ENCODE measurements at places on chromosomes 3 and 15.

GRCh38 chr3:60268123-60268522 is 983.1 kb downstream of the FHIT start:
- no peaks in the 10 kb centered on the region for H3K36me3 ChIP-seq
- H3K27ac ChIP-seq: no peak overlapping the region
- no peak for DNase-seq
- H3K27me3 ChIP-seq: no peaks in the 10 kb centered on the region
- no peaks in the 10 kb centered on the region for H3K4me1 ChIP-seq

- no peak overlapping the region for H3K4me3 ChIP-seq
- no peak overlapping the region for H3K27ac ChIP-seq
- no peaks in the 10 kb centered on the region for H3K4me1 ChIP-seq
- no peak for DNase-seq
- peaks cover 2% of the 10 kb centered on the region for H3K36me3 ChIP-seq
These were observed 357.8 kb downstream of the VPS13C start for GRCh38 chr15:61702224-61703020.

DNA sequence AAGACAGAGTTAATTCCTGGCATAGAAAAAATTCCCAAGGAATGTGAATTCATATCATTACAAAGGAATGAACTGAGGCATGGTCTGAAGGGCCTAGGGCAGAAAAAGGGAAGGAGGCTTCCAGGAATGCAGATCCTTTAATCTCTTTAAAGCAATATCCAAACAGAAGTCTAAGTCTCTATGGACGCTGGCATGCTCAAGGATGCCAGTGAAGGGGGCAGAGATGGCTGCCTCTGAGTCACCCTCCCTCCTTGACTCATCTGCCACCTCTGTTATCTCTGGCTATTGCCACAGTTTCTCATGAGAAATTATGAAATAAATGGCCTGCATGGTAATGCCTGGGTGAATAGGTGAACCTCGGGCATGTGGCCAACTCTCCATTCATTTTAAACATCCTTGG is 96.3 kb upstream of the BCL6 start:
- no peaks in the 10 kb centered on the region for H3K4me1 ChIP-seq
- DNase-seq: no peak
- H3K27me3 ChIP-seq: peaks cover 13% of the 10 kb centered on the region
- H3K4me3 ChIP-seq: no peak overlapping the region
- H3K27ac ChIP-seq: no peak overlapping the region

- H3K27me3 ChIP-seq: no peaks in the 10 kb centered on the region
- DNase-seq: no peak
- peaks cover 16% of the 10 kb centered on the region for H3K36me3 ChIP-seq
- H3K27ac ChIP-seq: peak overlapping the region; percentile 93
These were observed 642 bp downstream of the SCAP start for GRCh38 chr3:47475029-47475569.

DNA sequence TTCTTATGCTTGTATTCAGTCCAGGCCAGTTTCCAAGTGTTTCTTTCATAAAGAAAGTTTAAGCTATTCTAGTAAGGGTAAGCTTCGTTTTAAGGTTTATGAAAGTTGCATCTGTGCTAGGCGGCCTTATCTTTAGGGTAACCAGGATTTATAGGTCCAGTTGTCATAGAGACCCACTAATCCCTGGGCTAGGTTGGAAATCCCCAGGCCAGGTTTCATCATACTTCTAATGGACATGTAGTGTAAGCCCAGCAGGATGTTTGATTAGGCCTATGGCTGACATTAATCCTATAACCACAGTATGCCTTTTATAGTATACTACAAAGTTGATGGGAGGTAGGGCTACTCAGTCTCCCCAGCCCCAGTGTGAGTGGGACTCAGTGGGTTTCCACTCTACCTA is 312.4 kb downstream of the CACNA2D3 start:
- no peak overlapping the region for H3K27ac ChIP-seq
- no peaks in the 10 kb centered on the region for H3K36me3 ChIP-seq
- no peak overlapping the region for H3K4me3 ChIP-seq
- DNase-seq: no peak

DNA sequence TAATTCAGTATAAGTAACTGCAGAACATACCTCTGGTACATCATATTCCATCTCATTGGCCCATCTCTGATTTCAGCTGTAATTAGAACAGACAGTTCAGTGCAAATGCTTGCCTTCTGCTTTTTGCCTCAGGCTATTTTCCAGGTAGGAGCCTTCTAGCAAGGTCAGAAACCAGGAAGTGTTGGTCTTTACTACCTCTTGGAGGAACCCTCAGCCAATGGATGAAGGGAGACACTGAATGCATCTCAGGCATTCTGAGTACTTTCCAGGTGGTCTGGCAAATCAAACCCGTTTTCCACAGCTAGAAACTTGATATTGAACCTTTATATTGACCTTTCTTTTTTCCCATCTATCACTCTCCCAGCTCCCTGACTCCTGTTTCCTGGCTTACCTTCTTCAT is 348.5 kb upstream of the SOX2 start:
- DNase-seq: no peak
- H3K27me3 ChIP-seq: no peaks in the 10 kb centered on the region
- H3K27ac ChIP-seq: no peak overlapping the region
- H3K4me3 ChIP-seq: no peak overlapping the region
- no peaks in the 10 kb centered on the region for H3K4me1 ChIP-seq
